CD4-positive, alpha-beta memory T cell (primary cell): ENCODE measurements at places on chromosomes 5 and 9. TPM values are rescaled to one million over a fixed set of nuclear protein-coding genes. Genes with fewer than 3 reads are reported as not detected.
A peak's percentile ranks its signal among the peaks of the same experiment; 100 is the strongest.

GRCh38 chr5:176883700-176884570 lies 15.2 kb downstream of the HK3 start:
- no peak for DNase-seq

- DNase-seq: peak; percentile 8
Measured at GRCh38 chr9:21252721-21253547, 13.1 kb upstream of the IFNA14 start.

DNA sequence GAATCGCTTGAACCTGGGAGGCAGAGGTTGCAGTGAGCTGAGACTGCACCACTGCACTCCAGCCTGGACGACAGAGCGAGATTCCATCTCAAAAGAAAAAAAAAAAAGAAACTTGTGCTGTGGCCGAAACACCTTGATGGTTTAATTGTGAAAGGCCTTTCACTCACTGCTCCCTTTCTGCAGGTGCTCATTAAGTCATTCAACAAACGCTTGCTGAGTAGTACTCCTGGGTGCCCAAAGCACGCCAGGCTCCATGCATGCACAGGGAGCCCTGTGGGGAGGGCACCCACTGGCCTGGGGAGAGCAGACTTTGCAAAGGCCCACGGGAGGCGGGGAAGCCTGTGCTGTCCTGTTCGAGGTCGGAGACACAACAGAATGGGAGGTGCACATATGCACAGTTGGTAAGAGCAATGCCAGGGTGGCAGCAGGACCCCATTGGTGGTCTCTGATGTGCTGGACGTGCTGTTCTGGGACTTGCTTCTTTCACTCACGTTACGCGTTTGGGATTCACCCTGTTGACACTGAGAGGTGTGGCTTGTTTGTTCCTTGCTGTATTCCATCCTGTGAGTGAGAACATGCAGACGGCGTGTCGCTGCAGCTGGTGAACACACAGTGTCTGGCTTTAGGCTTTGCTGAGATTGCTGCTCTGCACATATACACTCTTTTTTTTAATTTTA lies 3.0 kb upstream of the ENTPD2 start:
- DNase-seq: no peak

DNA sequence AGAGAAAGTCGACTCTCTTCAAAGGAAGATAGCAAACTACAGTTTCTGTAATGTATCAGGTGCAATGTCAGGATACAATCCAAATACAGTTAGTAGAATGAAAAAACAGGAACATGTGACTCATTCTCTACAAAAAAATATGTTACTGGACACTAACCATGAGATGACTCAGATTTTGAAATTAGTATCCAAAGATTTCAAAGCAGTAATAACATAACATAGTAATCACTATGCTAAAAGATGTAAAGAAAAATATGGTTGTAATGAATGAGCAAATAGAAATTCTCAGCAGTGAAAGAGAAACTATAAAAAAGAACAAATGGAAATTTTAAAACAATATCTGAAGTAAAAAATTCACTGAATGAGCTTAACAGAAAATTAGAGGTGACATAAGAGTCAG lies 42.3 kb downstream of the SHOC1 start:
- no peak for DNase-seq

DNA sequence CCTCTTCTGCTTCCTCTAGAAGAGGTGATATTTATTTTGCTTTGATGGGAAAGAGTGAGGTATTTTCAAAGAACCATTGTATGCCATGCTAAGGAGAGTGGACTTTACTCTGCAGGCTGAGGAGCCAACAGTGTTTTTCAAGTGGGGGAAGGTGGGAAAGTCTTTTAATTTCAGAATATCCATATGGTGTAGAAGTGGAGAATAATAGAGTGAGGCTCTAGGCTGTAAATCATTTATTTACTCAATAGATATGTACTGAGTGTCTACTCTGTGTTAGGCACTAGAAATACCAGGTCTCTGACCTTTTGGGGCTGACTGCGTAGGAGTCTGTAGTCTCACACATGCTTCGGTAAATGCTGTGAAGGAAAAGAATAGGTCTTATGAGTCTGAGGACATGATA lies 30.7 kb upstream of the TENT2 start:
- no peak for DNase-seq

PGM5 gene
- polyA plus RNA-seq: not detected

STING1 gene
- 176 TPM for polyA plus RNA-seq

DNA sequence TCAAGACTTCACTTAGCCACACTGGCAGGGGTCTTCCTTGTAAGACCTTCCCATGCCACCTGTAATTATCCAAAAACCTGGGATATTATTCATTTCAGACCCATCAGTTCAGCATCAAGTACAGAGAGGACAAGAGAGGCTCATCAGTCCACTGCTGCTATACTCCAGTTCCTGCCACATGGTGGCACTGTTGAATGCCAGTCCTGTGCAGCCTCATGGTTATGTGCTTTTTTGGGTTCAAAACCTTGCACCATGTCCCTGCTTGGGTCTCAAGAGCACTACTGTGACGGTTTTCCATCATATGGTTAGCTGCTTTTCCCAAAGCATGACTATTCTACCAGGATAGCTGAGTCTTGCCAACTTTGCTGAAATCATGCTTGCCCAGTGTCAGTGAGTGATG lies 8.5 kb downstream of the PTGS1 start:
- no peak for DNase-seq

IL4 gene
- not detected for polyA plus RNA-seq

- DNase-seq: no peak
Measured at GRCh38 chr9:79477955-79478771, 93.6 kb upstream of the TLE4 start.

GRCh38 chr5:174501461-174502069 lies 222.8 kb upstream of the MSX2 start:
- no peak for DNase-seq

DNA sequence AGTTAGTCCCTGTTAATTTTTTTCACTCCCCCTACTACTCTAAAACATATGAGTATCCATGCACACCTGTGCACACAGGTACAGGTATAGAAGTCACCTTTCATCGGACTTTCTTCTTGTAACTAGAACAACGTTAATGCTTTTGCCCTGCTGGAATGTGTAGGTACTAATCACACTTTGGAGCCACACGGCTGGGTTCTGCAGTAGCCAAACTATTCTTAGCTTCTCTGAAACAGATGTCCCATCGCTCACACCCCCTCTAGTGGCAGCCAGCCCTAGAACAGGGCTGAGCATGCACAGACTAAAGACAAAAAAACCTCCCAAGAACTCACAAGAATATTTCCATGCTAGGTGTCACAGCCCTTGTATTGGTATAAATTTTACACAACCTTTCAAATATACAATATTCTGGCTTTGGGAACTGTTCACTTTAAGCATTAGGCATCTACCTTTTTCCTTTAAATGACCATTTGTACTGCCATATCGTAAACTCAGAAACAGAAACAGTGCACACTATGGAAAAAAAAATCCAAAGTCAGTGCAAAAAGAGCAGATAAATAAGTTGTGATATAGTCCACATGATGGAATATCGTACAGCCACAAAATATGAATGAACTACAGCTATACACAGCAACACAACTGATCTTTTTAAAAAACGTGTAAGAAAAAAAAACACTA lies 64.0 kb downstream of the RETREG1 start:
- peak; percentile 45 for DNase-seq

DNA sequence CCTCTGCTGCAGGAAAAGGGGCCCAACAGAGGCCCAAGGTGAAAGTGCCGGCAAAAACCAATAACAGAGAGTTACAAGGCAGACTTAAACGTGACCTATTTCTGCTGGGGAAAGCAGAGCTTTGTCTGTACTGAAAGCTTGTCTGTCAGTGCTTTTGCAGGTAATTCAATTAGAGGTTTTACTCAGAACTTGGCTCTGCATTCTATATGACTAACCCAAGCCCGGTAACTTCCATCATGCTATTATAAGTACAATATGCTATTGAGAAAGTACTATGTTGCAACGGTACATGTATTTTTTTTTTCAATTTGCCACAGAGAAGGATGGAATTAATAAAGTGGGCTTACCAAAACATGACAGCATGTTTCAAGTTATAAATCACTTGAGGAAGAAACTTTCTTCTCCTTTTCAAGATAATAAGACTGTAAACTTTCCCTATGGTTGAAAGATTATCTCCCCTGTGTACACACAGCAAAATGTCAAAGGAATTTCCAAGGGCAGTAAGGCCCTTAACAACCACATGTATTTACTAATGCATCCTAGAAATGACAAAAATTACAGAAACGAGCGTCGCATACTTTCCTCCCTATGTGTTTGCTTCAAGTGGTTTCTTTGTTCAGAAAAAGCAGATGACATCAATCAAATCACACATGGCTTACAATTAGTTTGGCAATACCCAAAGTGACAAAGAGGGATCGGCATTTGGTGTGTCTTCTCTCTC lies 282.4 kb downstream of the EFNA5 start:
- DNase-seq: no peak

SH3TC2 gene
- polyA plus RNA-seq: not detected

DNA sequence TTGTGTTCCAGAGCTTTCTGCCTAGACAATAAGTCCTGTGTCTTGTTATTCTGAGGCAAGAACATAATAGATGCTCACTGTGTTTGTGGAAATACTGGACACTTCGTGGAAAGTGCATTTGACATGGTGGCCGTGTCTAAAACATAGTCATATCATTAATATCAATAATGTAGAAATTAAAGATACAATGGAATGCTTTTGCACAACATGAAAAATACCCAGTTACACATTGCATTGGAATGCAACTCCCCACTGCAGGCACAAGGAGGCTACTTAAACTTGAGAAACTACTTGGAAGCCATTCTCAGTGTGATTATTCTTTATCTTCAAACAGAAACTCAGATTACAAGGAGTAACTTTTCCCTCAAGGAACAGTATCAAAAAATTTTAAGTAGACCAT lies 145.3 kb upstream of the ZNF462 start:
- no peak for DNase-seq

- no peak for DNase-seq
Measured at GRCh38 chr9:82127465-82127864, 138.9 kb downstream of the SPATA31D1 start.

GARIN3 gene
- polyA plus RNA-seq: not detected

C9 gene
- polyA plus RNA-seq: not detected

DNA sequence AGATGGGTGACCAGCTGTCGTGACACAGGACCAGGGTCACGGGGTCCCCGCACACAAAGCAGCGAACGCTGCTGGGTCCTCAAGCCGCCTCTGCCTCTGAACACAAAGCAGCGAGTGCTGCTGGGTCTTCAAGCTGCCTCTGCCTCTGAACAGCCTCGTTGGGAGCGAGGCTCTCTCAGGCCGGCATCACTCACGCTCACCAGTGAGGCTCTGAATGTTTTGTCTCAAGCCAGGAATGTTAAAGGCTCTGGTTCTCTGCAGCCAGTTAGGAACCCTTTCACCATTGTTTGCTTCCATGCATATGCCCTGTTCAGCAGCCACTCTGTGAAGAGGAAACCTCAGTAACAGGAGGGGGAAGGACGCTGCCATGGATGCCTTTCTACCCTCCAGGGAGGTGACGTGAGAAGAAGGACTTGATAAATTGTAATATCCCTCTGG lies 82.7 kb upstream of the TAF11L2 start:
- no peak for DNase-seq

GRCh38 chr5:138641547-138642298 lies 66.5 kb upstream of the HSPA9 start:
- peak; percentile 51 for DNase-seq
